Caudate nucleus (tissue), 63 donors: ENCODE measurements at places on chromosomes 3 and 15.

- no peak for DNase-seq
Observed at GRCh38 chr15:92818651-92819277, 81.4 kb upstream of the CHD2 start.

- DNase-seq: no peak
Observed at GRCh38 chr3:157819270-157820156, 286.7 kb downstream of the SHOX2 start.

GRCh38 chr3:42183991-42184632 is 81.9 kb downstream of the CCK start:
- DNase-seq: no peak

DNA sequence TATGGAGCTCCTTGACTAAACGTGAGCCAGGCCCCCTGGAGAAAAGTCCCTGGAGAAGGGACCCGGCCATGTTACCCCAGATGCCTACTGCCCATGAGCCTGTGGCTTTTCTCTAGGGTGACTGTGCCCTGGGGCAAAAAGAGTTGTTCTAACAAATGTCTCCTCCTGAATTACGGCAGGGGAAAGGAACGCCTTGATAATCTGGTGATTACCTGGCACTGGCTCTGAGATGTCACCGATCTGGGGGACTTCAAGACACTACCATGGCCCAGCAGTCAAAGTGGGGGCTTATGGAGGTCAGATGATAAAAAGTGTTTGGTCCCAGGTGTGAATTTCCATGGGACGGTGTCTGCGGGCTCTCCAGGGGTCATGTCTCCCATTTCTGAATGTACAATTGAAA is 140.7 kb downstream of the KLF13 start:
- no peak for DNase-seq

DNA sequence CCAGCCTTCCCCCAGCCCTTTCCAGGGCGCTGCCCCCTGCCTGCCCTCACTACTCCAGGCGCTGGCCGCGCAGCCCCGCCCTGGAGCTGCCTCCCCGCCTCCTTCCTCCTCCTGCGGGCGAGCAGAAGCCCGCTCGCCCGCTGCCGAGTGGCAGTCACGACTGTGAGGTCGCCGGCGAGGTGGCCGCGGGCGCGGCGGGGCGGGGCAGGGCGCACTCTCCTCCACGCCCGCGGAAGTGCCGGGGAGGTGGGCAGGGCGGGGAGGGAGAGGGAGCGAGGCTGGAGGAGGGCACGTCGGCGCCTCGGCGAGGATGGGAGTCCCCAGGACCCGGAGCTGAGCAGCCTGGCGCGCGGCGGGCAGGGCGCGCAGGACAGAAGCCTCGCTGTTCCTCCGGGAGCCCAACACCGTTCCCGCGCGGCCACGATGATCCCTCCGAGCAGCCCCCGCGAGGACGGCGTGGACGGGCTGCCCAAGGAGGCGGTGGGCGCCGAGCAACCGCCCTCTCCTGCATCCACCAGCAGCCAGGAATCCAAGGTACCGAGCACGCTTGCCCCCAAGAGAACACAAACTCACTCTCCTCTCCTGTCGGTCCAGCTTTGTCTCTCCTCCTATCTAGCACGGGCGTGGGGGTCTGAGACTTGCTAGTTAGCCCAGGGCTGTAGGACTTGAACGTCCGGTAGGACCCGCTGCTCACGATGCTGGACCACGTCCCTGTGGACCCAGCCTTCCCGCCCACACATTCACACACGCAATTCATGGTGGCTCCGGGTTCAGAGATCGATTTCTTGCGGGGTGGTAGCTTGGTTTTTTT is at the start of gene STAC:
TSS of gene STAC (plus strand) at position 284 of the 811 bp plus-strand sequence. CDS start at position 424, 140 bp downstream.
- no peak for DNase-seq

- DNase-seq: no peak
Observed at GRCh38 chr15:74302821-74303359, 64.6 kb downstream of the CYP11A1 start.

GRCh38 chr3:98014268-98014585 is 20.9 kb downstream of the GABRR3 start:
- DNase-seq: no peak

GRCh38 chr3:25074149-25074548 is 353.9 kb upstream of the RARB start:
- DNase-seq: no peak

DNA sequence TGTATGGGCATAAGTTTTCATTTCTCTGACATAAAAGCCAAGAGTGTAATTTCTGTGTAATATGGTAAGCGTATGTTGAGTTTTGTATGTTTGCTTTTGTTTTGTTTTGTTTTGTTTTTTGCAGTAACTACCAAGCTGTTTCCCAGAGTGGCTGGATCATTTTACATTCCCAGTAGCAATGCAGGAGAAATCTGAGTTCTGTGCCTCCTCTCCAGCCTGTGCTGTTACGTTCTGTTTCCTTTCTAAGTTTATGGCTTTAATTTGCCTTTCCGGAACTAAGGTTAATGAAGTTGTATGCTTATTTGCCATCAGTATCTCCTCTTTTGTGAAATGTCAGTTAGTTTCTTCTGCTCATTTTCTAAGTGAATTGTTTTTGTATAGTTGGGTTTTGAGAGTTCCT is 307.8 kb downstream of the GABRG3 start:
- no peak for DNase-seq

- no peak for DNase-seq
Observed at GRCh38 chr3:67349551-67350174, 304.7 kb downstream of the SUCLG2 start.

- DNase-seq: no peak
Observed at GRCh38 chr3:191391861-191392808, 61.8 kb upstream of the UTS2B start.

- no peak for DNase-seq
Observed at GRCh38 chr3:59535791-59536221, 486.0 kb upstream of the CFAP20DC start.

GRCh38 chr3:141442446-141442845 is 44.4 kb upstream of the RASA2 start:
- DNase-seq: no peak

DNA sequence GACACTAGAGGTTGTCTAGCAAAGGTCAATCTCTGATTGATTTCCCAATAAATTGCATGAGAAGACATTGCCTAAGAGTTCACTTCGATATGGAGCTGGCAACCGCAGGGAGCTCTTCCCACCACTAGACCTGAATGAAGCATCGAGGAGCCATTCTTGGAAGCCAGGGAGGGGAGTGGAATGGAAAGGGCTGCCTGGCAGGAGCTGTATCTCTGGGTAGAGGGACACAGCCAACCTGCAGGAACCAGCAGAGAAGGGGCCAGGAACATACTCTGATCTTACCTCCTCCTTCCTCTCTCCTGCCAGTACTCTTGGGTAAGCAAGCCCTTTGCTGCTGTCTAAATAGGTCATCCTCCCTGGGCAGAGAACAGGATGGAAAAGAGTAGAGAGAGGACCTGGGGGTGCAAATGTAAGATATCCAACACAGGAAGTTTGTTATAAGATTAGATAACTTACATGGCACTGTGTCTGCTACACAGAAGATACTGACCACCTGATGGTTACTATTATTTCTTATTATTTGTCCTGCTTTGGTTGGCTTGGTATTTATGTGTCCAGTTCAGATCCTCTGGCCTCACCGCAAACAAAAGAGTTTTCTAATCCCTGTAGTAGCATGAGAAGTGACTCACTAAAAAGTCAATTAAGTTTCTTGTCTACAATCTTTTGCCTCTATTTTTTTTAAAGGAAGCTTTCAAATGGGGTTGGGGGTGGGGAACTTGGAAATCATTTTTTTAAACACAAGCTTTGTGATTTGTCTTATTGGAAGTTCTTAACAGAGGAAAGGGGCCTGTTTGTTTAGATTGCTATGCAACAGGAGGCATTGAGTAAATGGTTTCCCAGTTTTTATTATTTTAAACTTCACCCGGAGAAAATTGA is 156.7 kb upstream of the TSC22D2 start:
- no peak for DNase-seq

DNA sequence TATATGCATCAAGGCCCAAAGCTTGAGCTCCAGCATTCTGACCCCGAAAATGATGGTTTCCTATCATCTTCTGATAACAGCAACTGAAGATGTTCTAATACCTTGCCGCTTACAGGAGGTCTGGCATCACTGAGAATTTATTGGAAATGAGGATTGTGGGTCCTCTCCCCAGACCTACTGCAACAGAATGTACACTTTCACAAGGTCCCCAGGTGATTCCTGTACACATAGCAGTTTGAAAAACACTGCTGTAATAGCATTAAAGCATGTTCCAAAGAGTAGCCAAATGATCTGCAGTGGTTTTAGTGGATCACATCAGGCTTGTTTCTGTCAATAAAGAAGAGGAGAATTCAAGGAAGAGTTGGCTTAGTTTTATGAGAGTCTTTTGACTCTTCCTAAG is 11.3 kb downstream of the TGFBR2 start:
- no peak for DNase-seq

- DNase-seq: peak; percentile 25
Observed at GRCh38 chr15:73786538-73786937, 33.4 kb upstream of the INSYN1 start.

GRCh38 chr3:4501927-4502326 is 8.8 kb downstream of the ITPR1 start:
- DNase-seq: no peak

DNA sequence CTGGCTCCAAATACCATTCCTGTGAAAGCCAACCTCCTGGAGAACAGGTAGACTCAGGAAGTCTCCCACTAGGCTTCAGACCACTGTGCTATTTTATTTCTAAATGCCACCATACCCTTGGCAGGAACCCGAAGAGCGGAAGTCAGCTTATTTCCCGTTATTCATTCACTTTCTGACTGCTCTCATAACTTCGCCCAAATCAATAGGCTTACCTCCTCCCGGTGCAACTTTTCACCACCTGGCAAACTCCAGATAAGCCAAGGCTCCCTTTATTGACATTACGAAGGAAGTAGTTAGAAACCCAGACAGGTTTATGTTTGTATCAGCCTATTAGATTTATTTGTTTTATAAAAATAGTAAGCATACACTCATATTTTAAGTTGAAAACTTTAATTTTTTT is 3.3 kb upstream of the CCDC54 start:
- DNase-seq: no peak

- DNase-seq: no peak
Observed at GRCh38 chr3:149115114-149115513, 14.3 kb upstream of the HPS3 start.

- no peak for DNase-seq
Observed at GRCh38 chr3:163462446-163462845, 1615.8 kb downstream of the SI start.

DNA sequence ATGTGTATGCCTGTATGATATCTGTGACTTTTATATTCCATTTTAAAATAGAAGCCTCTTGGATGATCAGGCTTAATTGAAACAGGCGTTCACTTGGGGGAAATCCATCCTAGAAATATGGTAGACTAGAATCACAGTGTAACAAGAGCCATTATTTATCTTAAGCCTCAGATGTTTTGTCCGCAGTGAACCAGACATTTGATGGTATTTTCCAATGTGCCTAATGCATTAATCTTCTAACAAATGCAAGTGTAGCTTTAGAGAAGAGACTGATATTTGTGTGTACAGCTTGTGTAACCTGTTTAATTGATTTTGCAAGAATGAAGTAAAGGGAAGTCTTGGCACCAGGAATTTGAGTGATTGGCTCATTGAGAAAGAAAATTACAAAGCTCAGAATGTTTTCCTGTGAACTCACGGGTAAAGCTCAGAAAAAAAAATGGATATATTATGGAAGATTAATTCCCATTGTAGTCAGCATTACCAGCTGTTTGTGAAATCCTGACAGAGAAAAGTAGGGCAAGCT is 155.7 kb downstream of the SV2B start:
- DNase-seq: no peak

DNA sequence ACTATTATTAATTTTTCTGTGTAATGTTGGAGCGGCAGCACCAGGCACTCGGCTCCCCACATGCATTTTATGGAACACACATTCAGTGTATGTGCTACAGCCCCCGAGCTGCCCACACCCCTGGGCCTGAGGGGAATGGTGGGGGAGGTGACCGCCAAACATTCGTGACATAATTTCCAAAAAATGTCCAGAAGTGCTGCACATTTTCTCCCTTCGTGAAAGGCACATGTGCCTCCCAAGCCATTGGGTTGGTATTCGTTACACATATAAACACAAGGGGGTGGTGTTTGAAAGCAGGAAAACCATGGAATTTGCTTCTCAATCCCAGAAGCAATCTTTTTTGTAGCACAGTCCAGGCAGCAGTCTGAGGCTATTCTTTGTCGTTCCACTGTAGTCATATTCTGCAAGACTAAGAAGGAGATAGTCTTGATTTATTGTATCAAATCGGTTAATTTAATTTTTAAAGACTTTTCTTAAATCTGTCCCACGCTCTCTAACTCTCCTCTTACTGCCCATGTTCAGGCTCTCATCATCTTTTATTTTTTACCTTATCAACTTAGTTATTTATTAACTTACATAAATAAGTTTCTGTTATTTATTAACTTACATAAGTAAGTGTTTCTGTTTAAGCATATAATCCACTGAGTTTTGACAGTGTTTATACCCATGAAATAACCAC is 39.2 kb upstream of the POLR2M start:
- peak; percentile 19 for DNase-seq

DNA sequence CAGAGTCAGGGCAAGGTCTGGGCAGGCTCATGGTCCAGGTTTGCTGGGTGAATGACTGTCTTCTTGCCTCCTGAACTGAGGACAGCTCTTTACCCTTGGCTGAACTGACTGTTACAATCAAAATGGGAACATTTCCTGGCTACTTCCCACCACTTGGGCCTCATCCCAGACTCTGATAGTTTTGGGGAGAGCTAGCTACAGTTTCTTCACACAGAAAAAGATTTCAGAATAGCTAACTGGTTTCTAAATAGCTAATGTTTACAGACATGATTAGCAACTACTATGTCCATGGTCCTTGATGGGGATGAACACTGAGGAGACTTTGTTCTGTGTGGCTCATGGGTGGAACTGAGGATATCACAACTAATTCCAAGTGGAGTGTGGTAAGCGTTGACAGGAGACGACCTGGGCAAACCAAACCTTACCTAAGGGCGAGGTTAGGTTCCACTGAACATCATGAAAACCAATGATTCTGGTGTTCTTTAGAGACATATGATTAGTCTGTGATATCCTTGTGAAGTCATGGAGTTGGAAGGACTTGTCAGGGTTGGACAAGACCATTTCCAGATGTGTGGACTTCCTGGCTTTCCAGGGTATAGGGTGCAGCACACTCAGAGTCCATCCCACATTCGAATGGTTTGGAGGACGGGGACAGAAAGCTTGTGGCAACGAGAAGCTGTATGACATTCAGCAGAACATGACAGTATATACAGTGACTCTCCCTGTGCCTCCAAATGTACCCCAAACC is 7.3 kb downstream of the ALPK3 start:
- DNase-seq: no peak

GRCh38 chr15:43446344-43446743 is 46.6 kb downstream of the TP53BP1 start:
- no peak for DNase-seq

GRCh38 chr3:56985878-56986277 is 74.6 kb upstream of the SPATA12 start:
- DNase-seq: no peak

GRCh38 chr3:113890256-113890900 is 51.8 kb downstream of the GRAMD1C start:
- DNase-seq: no peak

DNA sequence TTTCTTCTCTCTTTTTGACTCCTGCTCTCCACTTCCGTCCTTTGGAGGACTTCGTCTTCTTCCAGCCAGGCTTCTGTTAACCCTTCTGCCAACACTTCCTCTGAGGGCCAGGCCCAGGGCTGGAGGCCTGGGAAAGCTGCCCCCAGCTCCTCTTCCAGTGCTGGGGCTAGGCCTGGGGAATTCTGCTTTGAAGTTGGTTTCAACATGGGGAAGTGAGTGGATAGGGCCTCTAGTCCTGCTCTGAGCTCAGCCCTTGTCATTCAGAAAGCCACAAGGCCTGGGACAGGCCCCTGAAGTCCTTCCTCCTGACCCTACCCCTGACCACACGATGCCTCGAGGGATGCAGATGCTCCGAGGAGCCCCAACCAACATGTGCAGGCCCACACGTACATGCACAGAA is 53.9 kb upstream of the HERC1 start:
- DNase-seq: no peak

- no peak for DNase-seq
Observed at GRCh38 chr15:68349151-68349550, 71.6 kb downstream of the FEM1B start.
